ENCODE measurements at places on chromosomes 2 and 18.

DNA sequence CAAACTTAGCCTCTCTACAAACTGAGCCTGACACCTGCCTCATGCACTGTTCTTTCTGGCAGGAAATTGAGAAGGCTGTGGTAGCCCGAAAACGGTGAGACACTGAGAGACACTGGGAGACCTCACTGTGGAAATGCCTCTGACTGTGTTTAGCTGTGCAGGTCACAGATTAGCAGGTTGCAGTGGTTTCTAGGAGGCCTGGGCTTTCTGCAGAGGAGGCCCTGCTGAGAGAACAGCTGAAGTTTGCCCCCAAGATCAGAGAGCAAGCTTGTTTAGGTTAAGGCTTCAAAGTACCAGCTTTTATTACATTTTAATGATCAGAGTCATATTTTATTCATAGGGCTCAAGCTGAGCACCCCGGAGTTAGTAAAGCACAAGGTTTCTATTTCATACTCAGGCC is 68.7 kb upstream of the LYPD6 start:
- no peak for DNase-seq

GRCh38 chr2:225466891-225467604 is 67.5 kb downstream of the NYAP2 start:
- no peak for DNase-seq

GRCh38 chr2:102061286-102061699 is 69.5 kb downstream of the IL1R2 start:
- DNase-seq = no peak

DNA sequence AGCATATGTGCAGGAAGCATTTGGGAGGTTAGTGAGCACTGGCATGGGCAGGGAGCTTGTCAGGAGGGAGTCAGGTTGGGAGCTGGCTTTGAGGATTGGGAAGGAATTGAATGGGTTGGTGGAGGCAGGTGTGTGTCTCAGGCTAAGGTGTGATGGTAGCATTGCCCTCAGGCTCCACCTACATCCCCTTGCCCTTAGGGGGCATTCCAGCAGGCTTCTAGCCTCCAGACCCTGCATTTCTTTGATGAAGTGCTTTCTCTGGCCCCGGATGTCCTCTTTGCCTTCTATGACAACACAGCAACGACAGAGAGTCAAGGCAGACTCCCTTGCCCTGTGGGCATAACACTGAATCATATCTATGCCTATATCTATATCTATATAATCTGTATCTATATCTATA is 13.5 kb downstream of the RHBDD1 start:
- peak; percentile 43 for DNase-seq

- no peak for DNase-seq
Observed at GRCh38 chr18:56890632-56891031, 239.5 kb downstream of the WDR7 start.
